ENCODE measurements at places on chromosomes 3 and 15.

- DNase-seq: no peak
Measured at GRCh38 chr3:160837394-160837980, 81.5 kb downstream of the PPM1L start.

DNA sequence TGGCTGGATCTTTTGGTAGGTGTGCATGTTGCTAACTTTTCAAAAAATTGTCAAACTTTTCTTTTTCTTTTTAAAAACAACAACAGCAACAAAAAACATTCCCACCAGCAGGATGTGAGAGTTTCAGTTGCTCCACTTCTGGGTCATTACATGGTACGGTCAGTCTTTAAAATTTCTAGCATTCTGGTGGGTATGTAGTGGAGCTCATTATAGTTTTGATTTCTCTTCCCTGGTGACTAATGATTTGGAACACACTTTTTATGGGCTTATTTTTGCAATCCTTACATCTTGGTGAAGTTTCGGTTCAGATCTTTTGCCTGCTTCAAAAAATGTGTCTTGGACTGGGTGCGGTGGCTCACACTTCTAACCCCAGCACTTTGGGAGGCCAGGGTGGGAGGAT lies 19.3 kb downstream of the ATP1B3 start:
- DNase-seq: no peak

DNA sequence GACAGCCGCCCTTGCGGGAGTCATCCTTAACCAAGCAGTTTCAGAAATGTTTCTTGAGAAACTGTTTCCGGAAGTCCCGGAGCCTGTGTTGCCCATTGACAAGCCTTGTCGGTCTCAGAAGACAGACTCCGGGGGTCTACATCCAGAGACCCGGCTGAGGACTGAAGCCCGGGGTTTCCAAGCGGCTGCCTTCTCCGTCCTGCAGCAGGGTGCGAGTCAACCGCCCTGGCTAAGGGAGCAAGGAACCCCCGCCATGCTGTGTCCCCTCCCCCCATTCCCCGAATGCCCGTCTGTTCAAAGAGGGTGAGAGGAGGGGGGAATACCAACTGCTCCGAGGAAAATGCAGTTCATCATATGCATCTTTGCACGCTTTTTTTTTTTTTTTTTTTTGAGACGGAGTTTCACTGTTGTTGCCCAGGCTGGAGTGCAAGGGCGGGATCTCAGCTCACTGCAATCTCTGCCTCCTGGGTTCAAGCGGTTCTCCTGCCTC lies 61.6 kb downstream of the ATP1B3 start:
- DNase-seq: no peak

DNA sequence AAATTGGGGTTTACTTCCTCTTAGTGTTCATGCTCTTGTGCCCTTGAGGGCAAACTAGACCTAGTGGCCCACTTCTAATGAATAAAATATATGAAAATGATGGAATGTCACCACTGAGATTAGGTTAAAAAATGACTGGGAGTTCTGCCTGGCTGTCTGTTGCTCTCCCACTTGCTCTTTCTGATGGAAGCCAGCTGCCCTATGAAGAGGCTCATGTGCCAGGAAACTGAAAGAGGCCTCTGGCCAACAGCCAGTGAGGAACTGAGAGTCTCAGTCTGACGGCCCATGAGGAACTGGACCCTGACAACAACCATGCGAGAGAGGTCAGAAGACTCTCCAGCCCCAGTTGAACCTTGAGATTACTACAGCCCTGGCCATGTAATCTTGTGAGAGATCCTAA lies 107.1 kb upstream of the FHIT start:
- no peak for DNase-seq

DNA sequence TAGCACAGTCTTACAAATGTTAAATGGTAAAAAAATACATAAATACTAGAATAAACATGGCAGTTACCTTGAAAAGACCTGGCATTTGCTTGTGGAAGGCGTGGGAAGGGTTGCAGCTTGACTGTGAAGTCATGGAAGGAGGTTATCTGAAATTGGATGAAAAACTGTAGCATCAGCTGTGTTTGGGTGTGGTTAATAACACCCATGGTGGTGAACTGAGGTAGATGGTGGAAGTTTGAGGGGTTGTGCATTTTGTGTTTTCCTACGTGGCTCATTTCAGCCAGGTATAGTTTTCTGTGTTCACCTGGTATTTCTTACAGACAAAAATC lies 46.5 kb downstream of the PSMD6 start:
- no peak for DNase-seq

DNA sequence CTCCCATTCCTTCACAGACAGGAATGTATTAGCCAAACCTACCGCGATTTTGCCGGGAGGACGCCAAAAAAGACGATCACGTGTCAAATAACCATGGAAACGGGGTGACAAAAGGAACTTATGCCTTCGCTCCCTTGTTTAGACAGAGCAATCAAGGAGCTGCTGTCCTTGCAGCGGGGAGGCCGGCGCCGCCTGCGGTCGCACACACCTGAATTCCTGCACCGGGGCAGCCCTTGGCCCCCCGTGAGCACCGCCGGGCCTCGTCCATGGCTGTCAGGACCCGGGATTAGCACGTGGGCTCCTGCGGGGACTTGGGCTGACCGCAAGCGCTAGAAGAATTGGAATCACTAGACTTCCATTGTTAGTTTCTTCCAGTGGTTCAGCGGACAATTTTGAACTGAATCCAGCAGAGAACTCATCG lies 193.1 kb downstream of the SHQ1 start:
- no peak for DNase-seq

GRCh38 chr3:72044231-72044855 lies 259.4 kb upstream of the PROK2 start:
- DNase-seq: no peak

GRCh38 chr3:100227511-100227921 lies 33.3 kb upstream of the TBC1D23 start:
- no peak for DNase-seq

- DNase-seq: no peak
Measured at GRCh38 chr3:102060814-102061213, 211.5 kb downstream of the NFKBIZ start.

- no peak for DNase-seq
Measured at GRCh38 chr3:147945968-147946519, 536.9 kb downstream of the ZIC1 start.

DNA sequence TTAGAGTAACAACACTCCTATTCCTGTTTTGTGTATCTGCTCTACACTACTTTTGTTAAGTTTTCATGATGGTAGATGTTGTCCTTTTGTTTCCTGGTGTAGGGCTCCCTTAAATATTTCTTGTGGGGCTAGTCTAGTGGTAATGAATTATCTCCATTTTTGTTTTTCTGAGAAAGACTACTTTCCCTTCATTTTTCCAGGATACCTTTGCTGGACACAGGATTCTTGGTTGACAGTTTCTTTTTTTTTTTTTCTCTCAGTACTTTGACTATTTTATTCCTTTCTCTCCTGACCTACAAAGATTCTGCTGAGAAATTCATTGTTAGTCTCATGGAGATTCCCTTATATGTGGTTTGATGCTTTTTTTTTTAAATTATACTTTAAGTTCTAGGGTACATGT lies 37.9 kb downstream of the FAIM start:
- DNase-seq: no peak

DNA sequence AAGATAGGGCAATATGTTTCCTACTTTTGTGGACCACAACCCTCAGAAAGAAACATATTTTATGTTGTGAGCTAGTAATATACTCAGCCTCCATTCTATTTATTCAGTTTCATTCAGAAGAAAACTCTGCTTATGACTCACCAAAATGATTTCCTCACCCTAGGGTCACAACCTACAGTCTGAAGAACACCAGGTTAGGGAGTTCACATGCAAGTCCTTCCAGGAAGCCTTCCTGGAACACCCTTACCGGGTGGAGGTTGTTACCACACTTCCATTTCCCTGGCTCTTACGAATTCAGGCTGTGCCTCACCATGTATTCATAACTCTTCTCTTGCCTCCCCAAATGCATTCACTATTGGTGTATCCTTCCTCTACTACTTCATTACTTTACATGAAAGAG lies 228.0 kb upstream of the ADAMTS9 start:
- DNase-seq: no peak

DNA sequence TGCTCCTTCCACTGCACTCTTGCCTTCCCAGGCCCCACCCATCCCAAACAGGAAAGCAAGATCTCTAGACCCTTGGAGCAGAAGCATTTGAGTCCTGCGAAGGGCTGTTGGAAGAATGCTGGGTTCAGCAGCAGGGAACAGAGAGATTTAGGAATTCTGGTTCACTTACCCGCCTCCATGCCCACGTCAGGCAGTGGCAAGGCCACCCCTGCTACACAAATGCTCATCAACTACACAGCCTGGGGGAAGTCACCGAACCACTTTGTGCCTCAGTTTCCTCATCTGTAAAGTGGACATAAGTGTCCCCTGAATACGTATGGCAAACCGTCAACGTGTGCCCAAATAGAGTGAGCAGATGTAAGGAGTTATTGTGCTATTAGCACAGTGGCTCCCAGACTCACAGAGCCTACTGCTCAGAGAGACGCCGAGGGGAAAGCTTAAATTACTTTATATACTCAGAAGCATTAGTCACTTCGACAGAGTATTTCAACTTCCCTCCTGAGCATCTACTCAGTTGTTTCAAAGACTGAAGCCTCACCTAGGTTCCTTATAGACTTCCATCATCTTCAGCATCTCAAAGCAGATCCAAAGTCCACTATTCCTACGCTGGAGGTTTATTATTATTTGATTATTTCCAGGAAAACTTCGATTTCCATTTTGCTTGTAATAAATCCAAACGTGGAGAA lies 905 bp downstream of the HOMER2 start:
- DNase-seq: no peak

DNA sequence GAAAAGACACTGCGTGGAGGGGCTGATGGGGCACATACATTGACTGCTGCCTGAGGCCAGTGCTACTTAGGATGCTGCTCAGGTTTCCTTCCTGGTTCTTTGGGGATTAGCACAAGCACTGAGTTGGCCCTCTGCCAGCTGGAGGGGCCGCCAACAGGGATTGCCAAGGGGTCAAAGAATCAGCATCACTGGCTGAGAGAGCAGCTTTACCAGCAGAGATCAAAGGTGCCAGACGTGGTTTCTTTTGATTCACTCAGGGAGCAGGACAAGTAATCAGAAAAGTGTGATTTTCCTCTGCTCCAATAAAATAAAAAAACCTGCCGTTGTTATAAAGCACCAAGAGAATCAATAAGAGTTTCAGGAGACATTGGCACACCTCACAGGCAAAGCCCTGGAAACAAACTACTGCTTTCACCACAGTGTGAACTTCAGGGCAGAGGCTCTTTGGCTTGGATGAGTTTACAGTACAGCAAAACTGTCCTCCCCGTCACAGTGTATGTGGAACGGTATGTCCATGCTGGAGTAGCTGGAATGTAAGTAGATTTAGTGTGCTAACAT lies 45.8 kb upstream of the FSIP1 start:
- no peak for DNase-seq

GRCh38 chr15:100309109-100310040 lies 32.4 kb downstream of the ADAMTS17 start:
- no peak for DNase-seq

- DNase-seq: no peak
Measured at GRCh38 chr3:56365905-56366640, 102.2 kb downstream of the ERC2 start.

GRCh38 chr3:18481946-18482548 lies 56.9 kb upstream of the SATB1 start:
- no peak for DNase-seq

DNA sequence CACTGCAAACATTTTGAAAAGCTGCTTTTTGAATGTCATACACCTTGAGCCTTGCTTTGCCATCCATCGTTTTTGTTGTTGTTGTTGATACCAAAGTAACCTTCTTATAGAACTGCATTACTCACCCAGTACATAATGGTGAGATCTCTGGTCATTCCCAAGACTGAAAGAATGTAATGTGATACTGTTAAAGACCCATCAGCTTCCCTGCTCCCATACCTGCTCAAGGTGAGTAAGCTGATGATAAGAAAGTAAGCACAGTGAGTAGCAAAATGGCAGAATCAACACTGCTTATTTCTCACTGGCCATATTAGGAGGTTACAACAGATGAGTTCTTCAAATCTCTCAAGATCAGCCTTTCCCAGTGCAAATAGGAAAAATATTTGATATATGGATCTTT lies 89.8 kb downstream of the CADPS start:
- DNase-seq: no peak

DNA sequence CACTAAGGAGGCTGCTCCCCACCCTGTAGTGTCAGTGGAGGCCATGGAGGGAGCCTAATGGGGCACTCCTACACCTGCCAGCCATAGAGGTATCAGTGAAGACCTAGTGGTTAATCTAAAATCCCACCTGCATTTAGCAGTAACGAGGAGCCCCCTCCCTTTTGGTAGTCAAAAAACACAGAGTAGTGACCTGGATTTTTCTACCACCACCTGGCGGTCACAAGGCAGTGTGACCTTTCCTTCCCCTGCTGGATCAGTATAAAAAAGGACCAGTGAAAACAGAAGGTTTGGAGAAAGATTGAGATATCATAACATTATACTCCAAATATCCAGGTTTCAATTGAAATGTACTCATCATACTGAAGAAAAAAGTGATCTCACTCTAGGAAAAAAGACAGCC lies 241.2 kb downstream of the PYDC2 start:
- DNase-seq: no peak

DNA sequence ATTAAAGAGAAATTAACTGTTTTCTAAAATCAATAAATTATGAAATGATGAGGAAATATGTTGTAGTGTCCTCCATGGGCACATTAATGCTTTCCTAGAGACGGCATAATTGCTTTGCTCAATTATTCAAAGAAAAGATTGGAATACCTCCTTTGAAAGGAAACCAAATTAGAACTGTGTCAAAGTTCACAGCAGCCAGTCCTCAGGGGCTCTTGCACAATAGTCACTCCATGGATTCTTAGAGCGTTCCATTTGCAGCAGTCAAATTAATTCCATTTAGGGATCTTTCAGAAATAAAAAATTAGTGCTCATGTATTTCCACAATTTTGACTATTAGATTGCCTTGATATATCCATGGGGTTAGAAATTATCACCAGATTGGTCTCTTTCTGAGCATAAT lies 841.6 kb upstream of the DPPA4 start:
- no peak for DNase-seq

- DNase-seq: no peak
Measured at GRCh38 chr3:102570511-102570910, 135.7 kb downstream of the ZPLD1 start.

DNA sequence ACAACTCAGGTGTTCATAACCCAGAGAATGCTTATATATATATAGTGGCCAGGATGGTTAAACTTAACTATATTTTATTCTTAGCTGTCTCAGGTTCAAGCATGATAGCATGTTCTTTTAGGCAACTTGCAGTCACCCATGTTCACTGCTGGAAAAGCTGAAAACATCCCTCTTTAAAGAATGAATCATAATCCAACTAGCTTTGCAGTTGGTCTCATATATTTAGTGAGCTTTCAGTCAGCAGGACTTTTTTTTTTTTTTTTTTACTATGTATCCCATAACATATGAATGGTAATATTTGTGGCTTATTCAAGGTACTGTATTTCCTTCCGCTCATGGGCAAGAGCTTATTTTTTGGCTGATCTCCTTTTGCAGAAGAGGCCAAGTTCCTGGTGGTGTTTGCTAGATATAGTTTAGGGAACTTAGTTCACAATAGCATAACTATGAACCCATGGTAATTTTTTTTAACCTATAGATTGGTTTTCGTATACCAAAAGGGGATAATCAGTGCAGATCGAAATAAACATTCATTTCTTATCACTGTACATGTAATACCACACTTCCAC lies 77.6 kb downstream of the CMSS1 start:
- DNase-seq: no peak

GRCh38 chr3:44890852-44891251 lies 16.4 kb downstream of the TGM4 start:
- DNase-seq: no peak

- DNase-seq: no peak
Measured at GRCh38 chr3:177440456-177441104, 243.3 kb upstream of the TBL1XR1 start.
